ENCODE measurements at places on chromosomes 16 and 17.
A peak's percentile ranks its signal among the peaks of the same experiment; 100 is the strongest.

GRCh38 chr17:27764589-27764988 is 35.7 kb downstream of the NOS2 start:
- no peak for DNase-seq

DNA sequence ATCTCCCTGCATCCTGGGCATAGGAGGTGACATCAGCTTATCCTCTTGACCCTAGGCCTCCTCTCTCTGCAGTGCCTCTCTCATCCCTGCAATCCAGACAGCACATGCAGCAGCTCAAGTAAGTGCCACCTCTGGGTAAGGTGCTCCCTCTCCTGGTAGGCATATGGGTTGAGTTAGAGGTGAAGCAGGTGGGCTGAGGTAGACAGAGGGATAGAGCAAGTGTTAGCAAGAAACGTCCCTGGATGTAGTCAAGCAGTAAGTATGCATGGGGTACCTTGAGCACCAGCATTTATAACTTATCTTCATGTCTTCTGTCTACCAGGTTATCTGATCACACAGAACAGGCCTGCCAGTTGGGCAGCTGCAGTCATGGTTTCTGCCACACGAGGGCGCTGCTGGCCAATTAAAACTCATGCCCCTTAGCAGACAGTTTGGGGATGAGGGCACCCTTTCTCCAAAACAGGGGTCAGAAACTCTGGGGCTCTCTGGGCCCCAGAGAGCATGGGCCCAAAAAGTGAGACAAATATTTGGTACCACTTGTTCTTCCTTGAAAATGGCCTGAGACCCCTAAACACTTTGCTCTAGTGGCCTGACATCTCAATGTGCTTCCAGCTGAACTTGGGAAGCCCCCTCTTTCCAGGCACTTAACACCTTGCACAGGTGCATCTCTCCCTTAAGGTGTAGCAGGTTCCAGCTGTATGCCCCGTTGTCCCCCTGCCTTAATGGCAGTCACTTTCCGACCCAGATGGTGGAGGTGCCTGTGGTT is 59.8 kb downstream of the NEUROD2 start:
- peak; percentile 64 for DNase-seq

GRCh38 chr16:88754912-88755744 is 29.9 kb downstream of the PIEZO1 start:
- peak; percentile 27 for DNase-seq

DNA sequence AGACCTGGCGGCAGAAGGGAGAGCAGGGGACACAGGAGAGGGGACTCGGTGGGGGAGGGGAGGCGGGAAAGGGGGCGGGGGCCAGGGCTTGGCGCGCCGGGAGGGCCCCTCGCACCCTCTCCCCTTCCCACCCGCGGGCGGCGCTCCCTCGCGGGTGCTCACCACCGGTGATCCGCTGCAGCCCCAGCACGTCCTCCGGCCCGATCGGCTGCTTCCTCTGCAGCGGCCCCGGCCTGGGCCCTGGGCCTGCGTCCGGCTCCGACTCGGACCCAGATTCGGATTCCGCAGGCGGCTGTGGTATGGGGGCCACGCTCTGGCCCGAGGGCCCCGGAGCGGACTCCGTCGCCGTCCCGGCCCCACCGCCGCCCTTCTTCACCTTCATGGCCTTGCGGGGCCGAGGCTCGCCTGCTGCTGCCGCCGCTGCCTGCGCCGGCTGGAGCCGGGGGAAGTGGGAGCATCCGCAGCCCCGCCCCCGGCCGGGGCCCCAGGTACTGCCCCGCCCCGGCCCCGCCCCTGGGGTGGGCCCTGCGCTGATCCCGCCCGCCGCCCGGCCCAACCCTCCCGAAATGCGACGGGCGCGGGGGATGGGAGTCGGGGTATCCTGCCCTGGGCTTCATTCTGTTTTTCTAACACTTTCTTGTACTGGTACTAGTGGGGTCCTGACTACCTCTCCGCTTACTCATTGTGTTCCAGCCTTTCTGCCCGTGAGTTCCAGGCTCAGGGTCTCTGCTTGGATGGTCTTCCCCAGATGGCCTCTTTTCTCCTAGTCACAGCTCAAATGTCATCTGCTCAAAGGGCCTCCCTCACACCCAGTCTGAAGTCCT is at the start of gene UNC119:
TSS of gene UNC119 (minus strand) at position 449 of the 824 bp plus-strand sequence. CDS start at position 382, 67 bp downstream.
- DNase-seq, result peak; percentile 50

DNA sequence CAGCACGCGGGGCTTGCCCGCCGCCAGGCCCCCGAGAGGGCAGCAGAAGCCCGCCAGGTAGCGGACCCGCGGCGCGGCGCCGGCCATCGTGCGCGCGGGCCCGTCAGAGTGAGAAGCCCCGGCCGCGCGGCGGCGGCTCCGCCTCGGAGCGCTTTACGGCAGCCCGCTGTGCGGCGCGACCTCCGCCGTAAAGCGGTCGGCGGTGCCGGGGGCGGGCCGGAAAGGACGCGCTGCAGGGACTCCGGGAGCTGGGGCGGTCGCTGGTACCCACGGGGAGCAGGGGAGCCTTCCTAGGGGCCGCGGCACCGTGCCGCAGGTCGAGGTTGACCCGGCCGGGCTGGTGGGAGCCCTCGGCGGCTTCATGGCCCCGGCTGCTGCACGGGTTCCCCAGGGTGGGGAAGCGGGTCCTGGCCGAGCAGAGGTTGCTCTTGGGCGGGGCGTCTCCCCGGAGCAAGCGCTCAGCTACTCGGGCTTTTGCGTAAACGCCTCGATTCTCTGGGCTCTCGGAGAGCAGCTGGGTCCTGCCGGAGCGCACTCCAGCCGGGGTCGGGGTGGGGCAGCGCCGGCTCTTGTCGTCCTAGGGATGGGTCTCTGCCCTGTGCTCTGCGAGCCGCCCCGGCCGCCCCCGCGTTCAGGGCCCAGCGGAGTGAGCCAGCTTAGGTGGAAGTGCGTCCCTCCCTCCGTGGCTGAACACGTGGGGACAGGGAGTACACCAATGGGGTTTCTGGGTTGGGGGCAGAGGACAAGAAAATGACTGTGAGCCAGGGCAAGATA is at the start of gene FAAP100:
TSS of gene FAAP100 (minus strand) at position 110 of the 774 bp plus-strand sequence. CDS start at position 87, 23 bp downstream.
- DNase-seq, result peak; percentile 67

DNA sequence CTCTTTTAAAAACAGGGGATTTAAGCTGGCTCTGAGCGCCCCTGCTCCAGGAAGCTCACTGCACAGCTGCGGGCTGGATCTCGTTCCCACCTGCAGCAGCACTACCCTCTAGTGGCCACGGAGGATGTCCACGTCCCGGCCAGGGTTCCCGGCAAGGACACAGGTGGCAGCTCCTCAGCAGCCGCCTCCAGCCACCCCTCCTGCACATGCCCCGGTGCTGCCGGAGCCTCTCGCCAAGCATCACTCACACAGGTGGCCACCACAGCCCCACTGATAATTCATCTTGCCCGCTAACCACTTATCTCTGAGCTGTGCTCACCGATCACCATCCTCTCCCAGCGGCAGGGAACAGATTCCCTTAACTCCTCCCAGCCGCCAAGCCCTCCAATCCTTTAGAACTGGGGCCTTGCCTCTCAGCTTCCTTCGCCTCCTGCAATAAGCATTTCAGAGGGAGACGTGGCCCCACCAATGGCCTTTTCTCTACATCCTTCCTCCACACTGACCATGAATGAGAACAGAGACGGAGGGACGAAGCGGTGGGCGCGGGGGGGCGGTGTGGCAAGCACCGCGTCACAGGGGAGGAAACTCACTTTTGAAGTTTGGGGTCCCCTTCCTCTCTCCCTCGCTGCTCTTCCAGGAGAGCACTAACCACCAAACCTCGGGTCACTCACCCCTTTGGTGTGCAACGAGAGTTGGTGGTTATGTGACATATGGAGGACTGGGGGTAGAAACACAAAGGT is 222.1 kb downstream of the RBFOX3 start:
- DNase-seq, result no peak

DNA sequence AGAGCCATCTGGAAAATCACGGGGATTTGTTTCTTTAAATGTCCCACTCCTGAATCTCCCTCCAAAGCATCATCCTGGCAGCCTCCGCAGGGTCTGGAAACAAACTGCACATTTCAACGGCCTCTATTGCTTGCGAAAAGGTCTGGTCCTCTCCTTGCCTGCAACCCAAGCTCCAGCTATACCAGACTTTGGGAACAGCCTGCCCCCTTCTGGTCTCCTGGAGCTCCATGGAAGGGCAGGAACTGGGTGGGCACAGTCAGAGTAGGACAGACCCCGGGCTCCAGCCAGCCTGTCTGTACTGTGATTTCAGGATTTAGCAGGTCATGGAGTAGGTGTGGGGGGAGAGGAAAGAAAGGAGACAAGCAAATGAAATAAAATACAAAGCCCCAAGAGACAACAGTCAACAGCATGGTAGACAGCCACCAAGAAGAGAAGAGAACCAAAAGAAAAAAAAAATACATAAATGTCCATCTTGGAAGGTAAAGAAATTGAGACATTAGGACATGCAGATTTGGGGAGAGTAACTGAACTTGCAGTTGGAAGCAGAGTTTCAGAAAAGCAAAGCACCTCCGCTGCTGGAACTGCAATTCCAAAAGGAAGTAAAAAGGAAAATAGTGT is 2.7 kb downstream of the XYLT1 start:
- peak; percentile 37 for DNase-seq

GRCh38 chr17:13569398-13570123 is 32.2 kb downstream of the HS3ST3A1 start:
- no peak for DNase-seq

- DNase-seq, result no peak
Observed at GRCh38 chr17:13957636-13958035, 111.7 kb upstream of the COX10 start.

- DNase-seq, result no peak
Observed at GRCh38 chr17:79306424-79307318, 232.0 kb downstream of the ENGASE start.

GRCh38 chr17:50661795-50662391 is 27.2 kb downstream of the ABCC3 start:
- no peak for DNase-seq

GRCh38 chr16:19392352-19392751 is 25.3 kb upstream of the TMC5 start:
- no peak for DNase-seq

- DNase-seq, result no peak
Observed at GRCh38 chr17:76740329-76741118, 2.6 kb downstream of the MFSD11 start.

DNA sequence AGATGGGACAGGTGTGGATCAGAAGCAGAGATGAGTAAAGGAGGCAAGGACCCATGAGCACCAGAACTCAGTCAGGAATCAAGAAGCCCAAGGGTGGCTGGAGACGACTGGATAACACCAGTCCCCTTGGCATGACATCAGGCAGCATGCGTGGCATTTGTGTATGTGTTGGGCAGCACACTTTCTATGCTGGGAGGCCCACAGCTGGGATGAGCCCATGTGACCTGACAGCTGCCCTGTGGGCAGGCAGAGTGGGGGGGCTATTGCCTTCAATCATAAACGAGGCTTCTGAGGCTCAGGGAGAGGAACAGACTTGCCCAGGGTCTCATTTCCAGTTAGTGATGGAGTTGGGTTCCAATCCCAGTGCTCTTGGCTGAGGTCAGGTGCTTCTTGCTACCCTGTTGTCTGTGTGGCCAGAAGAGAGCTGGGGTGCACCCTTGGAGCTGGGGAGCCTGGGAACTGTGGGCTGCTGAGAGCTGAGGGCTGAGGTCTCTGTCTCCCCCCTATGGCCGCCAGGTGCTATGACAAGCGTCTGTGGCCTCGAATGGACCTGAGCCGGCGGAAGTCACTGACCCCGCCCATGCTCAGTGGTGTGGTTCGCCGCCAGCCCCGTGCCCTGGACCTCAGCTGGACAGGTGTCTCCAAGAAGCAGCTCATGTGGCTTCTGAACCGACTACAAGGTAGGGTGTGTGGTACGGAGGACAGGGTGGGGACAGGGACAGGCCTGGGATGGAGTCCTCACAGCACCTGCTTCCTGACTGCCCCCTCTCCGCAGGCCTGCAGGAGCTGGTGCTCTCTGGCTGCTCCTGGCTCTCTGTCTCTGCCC is 7.1 kb upstream of the ORAI3 start:
- DNase-seq, result peak; percentile 71

DNA sequence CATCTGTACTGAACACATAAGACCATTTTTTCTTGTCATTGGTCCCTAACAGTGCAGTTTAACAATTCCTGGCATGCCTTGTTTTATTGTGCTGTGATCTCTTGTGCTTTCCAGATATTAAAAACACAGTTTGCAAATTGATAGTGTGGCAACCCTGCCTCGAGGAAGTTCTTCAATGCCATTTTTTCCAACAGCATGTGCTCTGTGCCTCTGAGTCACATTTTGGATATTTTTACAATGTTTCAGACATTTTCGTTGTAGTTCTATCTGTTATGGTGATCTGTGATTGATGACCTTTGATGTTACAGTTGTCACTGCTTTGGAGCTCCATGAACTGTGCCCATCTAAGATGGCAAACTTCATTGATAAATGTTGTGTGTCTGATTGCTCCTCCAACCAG is 66.2 kb downstream of the GOSR1 start:
- no peak for DNase-seq

DNA sequence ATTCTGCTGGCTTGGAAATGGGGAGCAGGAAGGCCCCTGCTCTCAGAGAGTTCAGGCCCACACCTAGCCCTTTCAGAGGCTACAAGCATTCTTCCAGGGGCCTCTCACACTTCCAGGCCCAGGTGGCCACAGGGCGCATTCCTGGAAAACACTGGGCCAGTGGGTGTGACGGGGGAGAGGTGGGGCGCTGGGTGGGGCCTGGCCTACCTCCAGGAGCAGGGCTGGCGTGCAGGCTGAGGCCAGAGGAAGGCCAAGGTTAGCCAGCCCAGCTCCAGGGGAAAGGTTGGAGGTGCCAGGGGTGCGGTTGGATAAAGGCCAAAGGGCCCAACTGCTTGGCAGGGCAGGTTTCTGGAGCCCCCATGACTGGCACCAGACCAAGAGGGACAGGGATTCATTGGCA is 198.2 kb downstream of the MAF start:
- DNase-seq, result no peak

DNA sequence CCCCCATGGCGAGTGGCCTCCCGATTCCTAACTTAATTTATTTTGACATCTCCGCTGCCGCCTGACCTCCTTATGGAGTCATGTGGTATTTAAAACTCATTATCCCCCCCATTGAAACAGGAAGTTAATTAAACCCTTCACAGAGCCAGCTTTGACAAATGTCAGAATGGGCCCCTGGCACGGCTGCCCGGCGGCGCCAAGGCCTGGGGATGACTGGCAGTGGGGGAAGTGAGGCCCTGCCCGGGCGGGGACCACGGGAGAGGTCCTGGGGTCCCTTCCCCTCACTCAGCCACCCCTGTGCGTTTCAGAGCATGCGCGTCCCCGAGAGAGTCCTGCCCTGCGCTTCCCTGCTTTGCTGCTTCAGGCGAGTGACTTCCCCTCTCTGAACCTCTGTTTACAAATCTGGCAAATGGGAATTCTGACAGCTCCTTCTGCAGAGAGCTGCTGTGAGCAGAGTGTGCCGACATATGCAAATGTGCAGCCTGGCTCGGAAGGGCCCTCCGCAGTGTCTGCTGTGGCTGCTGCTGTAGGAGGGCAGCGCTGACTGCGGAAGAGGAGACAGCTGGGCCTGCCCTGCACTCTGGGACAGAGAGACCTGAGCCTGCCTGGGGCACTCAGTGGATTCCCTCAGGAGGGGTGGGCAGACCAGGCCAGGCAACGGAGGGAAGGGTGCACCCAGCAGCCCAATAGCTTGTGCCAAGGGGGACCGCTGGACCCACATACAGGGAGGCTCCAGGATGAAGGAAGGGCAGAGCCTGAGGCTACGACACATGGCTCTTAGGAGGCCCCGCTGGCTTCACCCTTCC is 4.4 kb upstream of the ZFPM1 start:
- DNase-seq, result no peak
